Occipital lobe (tissue), 3 donors: ENCODE measurements at places on chromosomes 2 and 18. TPM values are rescaled to one million over a fixed set of nuclear protein-coding genes. Genes with fewer than 3 reads are reported as not detected.

DNA sequence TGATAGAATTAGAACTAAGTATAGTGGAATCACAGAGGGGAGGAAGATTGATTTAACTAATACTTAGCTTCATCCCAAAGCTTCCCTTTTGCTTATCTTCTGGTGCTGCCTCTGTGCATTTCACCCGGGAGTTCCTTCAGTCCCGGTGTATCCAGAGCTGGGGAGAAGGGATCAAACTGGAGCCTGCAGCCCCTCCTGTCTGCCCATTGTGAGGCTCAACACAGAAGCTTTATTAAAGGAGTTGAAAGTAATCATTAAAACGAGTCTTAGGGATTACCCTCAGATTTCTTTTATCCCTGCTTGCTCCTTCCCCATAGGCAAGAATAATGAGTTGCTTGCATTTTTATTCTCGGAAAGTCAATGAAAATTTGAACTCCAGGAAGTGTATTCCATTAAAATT, 739.7 kb upstream of the DDX18 start:
- DNase-seq, result no peak

GRCh38 chr2:2641541-2642410, 310.7 kb upstream of the MYT1L start:
- DNase-seq, result no peak

GRCh38 chr2:16217291-16217690, 276.9 kb downstream of the MYCN start:
- no peak for DNase-seq

GRCh38 chr2:213265679-213266078, 18.6 kb upstream of the SPAG16 start:
- no peak for DNase-seq

GRCh38 chr18:48184118-48184517, 225.1 kb downstream of the ZBTB7C start:
- DNase-seq, result no peak

- DNase-seq, result no peak
These were observed 11.3 kb downstream of the HNMT start for GRCh38 chr2:137975280-137976271.

- DNase-seq, result no peak
These were observed 472.7 kb upstream of the TRIB2 start for GRCh38 chr2:12244070-12244469.

- no peak for DNase-seq
These were observed 32.6 kb upstream of the RAPH1 start for GRCh38 chr2:203567691-203568090.

DNA sequence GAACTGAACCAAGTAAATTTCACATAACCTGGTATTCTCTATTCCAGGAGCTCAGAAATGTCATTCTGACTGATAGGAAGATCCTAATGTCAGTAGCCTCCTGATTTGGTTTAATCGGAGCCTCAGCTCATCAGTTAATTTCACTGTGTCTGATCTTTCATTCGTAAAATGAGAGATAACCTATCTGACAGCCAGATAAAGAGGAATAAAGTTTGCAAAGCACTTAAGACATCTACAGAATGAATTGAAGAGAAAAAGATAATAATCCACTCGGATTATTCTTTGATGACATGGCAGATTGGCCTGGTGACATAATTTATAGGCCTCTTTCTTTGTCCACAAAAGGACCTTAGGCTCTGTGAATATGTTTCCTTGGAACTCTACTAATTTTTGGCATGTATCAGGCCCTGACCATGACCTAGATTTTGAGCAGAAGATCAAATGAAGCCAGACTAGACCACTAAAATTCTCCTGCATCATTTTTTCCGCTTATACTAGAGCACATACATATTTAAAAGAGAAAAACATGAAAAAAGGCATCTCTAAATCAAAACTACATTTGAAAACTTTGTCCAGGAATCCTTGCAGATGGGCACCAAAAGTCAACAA, 312.4 kb downstream of the MTX2 start:
- DNase-seq, result no peak

GRCh38 chr18:58691256-58691655, 20.0 kb downstream of the MALT1 start:
- DNase-seq, result no peak

- DNase-seq, result no peak
These were observed 43.7 kb upstream of the SEMA4C start for GRCh38 chr2:96913398-96914202.

- no peak for DNase-seq
These were observed 154.4 kb upstream of the PXDN start for GRCh38 chr2:1898461-1899395.

DNA sequence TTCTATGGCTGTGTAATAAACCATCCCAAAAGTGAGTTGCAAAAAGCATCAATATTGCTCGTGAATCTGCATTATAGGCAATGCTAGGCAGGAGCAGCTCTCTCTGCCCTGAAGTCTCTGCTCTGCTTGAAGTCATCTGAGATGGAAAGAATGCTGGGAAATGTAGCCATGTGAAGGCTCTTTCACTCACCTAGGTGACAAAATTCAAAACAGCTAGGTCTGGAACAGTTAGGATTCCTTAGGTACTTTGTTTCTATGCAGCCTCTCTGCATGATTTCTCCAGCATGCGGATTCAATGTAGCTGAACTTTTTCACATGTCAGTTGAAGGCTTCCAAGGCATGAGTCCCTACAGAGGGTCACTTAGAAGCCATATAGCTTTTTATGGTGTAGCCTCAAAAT, 1383.7 kb downstream of the LRP1B start:
- DNase-seq, result no peak

DNA sequence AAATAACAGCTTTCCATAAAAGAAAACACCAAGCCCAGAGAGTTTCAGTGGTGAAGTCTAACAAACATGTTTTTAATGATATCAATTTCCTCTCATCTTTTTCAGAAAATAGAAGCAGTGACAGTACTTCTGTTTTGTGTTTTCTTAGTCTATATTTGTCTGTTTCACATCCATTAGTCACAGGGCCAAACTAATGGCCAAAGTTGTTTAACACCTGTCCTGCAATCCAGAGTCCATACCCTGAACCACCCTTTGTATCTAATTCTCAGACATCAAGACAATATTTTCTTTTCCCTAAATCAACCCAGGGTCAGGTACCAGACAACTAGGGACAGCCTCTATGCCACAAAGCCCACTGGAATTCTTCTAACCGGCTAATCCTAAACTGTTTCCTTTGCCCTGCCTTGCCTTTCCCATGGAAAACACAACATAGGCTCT, 25.9 kb downstream of the TMSB10 start:
- DNase-seq, result no peak

GRCh38 chr2:95359031-95359430, 43.5 kb upstream of the FAHD2A start:
- DNase-seq, result no peak

GRCh38 chr2:85430752-85431569, 12.4 kb downstream of the SH2D6 start:
- peak; percentile 85 for DNase-seq

DNA sequence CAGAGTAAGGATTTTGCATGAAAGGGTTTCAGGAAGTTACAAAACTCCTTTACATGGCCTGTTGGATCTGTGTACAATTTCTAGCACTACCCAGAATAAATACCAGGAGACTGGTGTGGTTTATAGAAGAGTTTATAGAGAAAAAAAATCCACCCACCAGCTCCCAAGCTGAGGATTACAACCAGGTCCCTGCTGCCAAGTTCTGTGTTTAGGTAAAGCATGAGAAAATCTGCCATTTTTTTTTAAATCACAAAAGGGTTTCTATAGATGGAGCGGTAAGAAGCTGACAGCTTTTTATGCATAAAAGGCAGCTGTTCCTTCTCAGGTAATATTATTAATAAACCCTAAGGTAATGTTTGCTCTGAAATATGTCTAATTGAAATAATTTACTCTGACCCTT, 545.4 kb upstream of the ZEB2 start:
- no peak for DNase-seq

DNA sequence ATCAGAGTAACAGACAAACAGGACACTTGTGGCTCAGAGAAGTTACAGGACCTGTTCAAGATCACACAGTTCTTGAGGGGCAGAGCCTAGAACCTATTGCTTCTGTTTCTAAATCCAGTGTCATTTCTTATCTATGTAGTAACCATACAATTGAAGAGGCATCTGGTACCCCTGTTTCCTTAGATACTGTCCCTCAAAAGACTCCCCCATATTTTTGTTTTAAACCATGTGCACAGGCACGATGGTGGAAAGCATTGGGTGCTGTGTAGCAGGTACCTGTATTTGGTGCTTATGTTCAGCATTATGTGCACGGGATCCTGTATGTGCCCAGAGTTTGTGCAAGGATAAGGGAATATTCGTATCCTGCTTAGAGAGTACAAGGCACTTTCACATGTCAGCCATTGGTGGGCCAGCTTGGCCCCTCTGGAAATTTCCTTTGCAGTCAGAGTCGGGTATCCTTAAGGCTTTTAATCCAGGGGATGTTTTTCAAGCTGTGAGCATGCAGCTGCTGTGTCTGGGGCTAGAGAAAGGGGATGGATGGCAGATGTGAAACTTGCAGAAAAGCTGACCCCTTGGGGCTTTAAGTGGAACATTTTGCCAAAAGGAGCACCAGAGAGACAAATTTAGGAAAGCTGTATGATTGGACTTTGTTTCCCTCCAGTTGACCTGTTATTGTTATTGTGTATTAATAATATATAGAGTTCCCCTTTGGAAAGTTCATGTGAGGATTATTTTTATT, 2.1 kb downstream of the LBH start:
- DNase-seq, result no peak

The LRRC30 gene
- not detected for total RNA-seq

The DGUOK gene
- 45.7 TPM for total RNA-seq

The MDH1B gene
- 2.5 TPM for total RNA-seq

The MAPK4 gene
- total RNA-seq, result 30.3 TPM

The MROH2A gene
- not detected for total RNA-seq

The UPP2 gene
- 1.7 TPM for total RNA-seq
